ENCODE measurements at places on chromosomes 2 and 18. TPM values are rescaled to one million over a fixed set of nuclear protein-coding genes. Genes with fewer than 3 reads are reported as not detected.

GRCh38 chr2:43018179-43019024 lies 208.0 kb downstream of the ZFP36L2 start:
- no peak for DNase-seq

DNA sequence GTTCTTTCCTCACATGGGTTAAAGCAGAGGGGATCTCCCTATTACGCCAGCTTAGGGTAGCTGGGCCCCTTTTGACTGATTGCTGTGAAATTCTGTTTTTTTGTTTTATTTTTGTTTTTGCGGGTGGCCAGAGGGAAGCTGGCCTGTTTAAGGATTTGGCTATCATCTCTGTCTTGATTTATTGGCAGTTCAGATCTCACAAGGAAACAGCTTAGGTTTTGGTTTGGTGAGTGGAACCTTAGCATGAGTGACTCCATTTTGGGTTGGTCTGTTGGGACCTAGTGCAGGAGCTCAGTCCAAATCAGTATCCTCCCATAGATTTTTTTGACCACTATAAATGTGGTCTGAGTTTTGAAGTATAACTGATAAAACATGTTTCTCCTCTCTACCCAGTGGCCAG lies 25.6 kb upstream of the NTSR2 start:
- DNase-seq: no peak

- DNase-seq: no peak
Measured at GRCh38 chr2:75862547-75862946, 151.8 kb upstream of the GCFC2 start.

GRCh38 chr2:201246280-201246679 lies 14.1 kb upstream of the CASP8 start:
- DNase-seq: no peak

- no peak for DNase-seq
Measured at GRCh38 chr2:149076863-149077412, 38.4 kb downstream of the LYPD6B start.

DNA sequence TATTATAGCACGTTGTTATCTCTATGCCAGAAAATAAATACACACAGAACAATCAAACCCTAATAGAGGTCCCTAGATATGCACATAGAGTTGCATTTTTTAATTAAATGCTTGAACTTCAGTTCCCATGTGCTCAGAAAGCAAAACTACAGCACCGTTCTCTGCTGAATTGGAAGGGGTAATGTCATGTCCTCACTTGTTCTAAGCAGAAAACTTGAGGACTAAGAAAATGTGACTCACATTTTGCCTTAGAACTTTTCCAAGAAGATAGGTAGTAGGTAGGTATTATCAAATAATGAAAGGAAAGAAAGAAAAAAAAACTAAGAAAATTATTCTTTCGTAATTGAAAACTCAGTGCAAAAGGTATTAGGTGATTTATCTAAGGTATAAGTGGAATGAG lies 607.3 kb downstream of the ERBB4 start:
- no peak for DNase-seq

- DNase-seq: no peak
Measured at GRCh38 chr18:45408218-45408617, 207.1 kb upstream of the SLC14A2 start.

DNA sequence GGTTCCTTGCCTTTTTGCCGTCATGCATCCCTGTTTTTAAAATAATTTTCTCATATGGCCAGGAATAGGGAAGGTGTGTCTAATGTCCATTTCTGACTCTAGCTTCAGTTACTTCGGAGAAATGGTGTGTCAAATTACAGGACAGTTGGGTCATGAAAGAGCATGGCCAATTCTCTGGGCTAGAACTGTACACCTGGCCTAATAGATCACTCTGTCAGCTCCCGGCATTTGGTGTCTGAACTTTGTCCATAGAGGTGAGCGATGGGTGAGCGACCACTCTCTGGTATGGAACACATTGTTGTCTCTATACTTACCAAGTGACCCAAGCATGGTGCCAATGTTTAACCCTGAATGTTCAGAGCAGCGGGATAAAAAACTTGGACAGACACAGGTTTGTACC lies 38.3 kb upstream of the ASB18 start:
- no peak for DNase-seq

DNA sequence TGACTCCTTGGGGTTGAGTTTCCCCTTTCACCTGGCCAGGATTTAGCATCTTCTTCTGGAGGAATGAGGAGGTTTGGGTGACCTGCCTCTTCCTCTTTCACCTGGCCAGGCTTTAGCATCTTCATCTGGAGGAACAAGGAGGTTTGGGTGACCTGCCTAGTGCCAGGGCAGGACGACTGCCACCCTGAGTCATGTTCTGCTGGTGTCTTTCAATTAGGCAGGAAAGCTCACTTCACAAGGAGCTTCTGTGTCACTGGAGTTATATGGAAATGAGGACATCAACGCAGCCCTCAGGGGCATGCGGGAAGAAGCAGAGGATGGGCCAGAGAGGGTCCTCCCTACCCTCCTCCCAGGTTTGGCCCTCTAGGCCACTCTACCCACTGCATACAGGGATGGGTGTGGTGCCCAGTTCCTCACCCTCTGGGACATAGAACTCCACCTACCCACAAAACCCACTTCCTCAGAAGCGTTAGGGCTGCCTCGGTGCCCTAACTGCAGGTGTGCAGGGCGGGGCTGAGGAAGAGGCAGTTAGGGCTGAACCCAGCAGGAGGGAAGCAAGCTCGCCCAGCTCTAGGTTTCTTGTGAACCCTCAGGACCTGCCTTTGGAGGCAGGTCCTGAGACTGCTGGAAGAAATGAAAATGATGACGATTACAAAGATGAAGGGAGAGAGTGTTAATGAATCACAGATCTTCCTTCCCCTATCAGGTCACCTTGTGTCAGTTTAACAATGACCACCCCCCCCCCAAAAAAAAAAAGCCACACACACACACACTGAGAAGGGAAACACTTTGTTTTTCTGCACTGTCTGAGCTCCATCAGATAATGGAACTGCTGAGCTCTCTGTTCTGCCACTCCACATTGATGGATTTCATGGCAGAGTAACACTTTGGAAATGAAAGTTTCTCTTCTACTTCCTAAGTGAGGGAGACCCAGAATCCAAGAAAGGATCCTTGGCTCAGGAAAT lies 71.0 kb downstream of the ARL4C start:
- no peak for DNase-seq

CSRNP3 gene
- 14.6 TPM for total RNA-seq
